Activated naive CD8-positive, alpha-beta T cell treated with anti-CD3 and anti-CD28 coated beads for 36 hours (primary cell): ENCODE measurements at places on chromosomes 3 and 15. TPM values are rescaled to one million over a fixed set of nuclear protein-coding genes. Genes with fewer than 3 reads are reported as not detected.

Gene FEZF2
- total RNA-seq, result not detected

Gene SLC51A
- not detected for total RNA-seq

Gene MYL3
- total RNA-seq, result not detected

Gene GOLGA8M
- 1.8 TPM for total RNA-seq

Gene LTK
- not detected for total RNA-seq

Gene FANCD2
- total RNA-seq, result 85.1 TPM

Gene GOLGA8H
- total RNA-seq, result 0.36 TPM

Gene GOLGA8J
- not detected for total RNA-seq

Gene RBMS3
- total RNA-seq, result 1.6 TPM

Gene PAQR9
- total RNA-seq, result not detected

Gene EXOG
- total RNA-seq, result 21.7 TPM

Gene NRROS
- 22.0 TPM for total RNA-seq

Gene CCDC191
- 1.7 TPM for total RNA-seq

Gene TMEM158
- total RNA-seq, result 0.20 TPM

- DNase-seq, result no peak
Observed at GRCh38 chr3:17655743-17656142, 86.7 kb downstream of the TBC1D5 start.

DNA sequence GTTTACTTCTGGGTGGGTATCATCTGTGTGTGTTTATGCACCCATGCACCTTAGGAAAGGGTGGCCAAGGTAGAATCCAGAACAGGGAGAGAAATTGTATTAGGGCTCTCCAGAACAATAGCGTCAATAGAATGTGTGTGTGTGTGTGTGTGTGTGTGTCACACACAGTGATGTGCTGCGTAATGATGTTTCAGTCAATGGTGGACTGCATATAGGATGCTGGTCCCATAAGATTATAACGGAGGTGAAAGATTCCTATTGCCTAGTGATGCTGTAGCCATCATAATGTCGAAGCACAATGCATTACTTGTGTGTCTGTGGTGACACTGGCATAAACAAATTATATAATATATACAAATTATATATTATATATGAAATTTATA is 69.3 kb upstream of the PRR23C start:
- DNase-seq, result no peak

GRCh38 chr3:105933871-105934270 is 65.1 kb upstream of the CBLB start:
- no peak for DNase-seq

DNA sequence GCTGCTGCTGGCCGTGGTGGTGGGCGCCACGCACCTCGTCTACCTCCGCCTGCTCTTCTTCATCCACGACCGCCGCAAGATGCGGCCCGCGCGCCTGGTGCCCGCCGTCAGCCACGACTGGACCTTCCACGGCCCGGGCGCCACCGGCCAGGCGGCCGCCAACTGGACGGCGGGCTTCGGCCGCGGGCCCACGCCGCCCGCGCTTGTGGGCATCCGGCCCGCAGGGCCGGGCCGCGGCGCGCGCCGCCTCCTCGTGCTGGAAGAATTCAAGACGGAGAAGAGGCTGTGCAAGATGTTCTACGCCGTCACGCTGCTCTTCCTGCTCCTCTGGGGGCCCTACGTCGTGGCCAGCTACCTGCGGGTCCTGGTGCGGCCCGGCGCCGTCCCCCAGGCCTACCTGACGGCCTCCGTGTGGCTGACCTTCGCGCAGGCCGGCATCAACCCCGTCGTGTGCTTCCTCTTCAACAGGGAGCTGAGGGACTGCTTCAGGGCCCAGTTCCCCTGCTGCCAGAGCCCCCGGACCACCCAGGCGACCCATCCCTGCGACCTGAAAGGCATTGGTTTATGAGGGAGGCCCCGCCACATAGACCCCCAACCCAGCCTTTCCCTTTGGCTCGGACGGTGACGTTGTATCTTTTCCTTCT is 1.1 kb downstream of the GPR27 start:
- DNase-seq, result no peak

GRCh38 chr15:89379818-89380217 is 45.2 kb upstream of the POLG start:
- no peak for DNase-seq

GRCh38 chr15:40307421-40308211 is at the start of gene PLCB2:
TSS of gene PLCB2 (minus strand) at chr15:40307935. CDS start at chr15:40307672, 263 bp downstream.
- DNase-seq, result peak; percentile 71

DNA sequence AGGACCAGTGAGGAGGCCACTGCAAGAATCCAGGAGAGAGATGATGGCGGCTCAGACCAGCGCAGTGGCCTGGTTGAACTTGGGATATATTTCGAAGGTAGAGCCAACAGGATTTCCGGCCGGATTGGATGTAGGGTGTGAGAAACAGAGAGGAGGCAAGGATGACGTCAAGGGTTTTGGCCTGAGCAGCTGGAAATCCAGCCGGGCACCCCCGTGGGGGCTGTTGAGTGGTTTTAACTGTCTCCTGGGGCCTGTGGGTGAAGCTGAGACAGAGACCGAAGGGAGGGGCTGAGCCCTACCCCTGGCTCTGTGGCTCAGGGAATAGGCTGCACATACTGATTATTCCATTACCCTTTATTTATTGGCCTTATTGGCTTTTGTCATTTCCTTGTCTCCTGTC is 45.7 kb downstream of the EXOG start:
- no peak for DNase-seq

- no peak for DNase-seq
Observed at GRCh38 chr3:70832089-70832833, 519.8 kb upstream of the MDFIC2 start.

- DNase-seq, result peak; percentile 72
Observed at GRCh38 chr3:10263646-10264363, 15.5 kb downstream of the TATDN2 start.

GRCh38 chr3:55669133-55669532 is 182.0 kb upstream of the WNT5A start:
- no peak for DNase-seq

- no peak for DNase-seq
Observed at GRCh38 chr3:196388956-196389355, 43.3 kb downstream of the UBXN7 start.

GRCh38 chr3:780505-780904 is 312.3 kb upstream of the CNTN6 start:
- DNase-seq, result no peak

DNA sequence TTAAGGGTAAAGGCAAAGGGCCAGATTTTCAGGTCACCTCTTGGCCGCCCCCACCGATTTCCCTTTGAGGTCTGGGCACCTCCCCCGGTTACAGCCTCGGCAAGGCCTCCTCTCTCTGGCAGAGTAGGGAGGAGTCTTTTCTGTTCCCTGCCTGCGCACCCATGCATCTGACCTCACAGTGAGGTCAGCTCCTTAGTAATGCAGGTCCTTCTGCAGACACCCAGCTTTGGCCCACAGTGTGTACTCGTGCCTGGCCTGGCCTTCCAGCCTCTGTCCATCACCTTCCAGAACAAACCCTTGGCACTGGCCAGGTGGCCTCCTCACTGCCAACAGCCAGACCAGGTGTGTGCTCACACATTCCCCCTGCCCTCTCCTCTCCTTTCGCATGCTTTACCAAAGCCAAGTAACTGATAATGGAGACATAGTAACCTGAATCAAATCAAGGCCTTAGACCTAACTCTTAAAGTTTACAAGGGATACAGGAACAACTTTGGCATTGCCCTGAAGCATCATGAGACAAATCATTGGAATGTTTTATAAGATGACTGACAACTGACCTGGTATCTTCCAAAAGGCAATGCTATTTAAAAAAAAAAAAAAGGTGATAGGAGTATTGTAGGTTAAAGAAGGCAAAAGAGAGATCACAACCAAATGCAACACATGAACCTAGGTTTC is 61.3 kb downstream of the CORO2B start:
- no peak for DNase-seq

- DNase-seq, result no peak
Observed at GRCh38 chr15:90586948-90587347, 57.2 kb downstream of the CRTC3 start.

DNA sequence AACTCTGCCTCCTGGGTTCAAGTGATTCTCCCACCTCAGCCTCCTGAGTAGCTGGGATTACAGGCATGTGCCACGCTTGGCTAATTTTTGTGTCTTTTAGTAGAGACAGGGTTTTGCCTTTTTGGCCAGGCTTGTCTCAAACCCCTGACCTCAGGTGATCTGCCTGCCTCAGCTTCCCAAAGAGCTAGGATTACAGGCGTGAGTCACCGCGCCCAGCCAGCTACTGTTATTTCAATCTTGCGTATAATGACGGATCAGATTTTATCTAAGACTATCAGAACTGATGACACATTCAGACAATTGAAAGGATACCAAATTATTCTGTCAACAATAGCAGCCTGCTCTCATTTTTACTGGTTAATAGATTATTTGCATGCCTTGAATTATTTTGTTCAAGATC is 612.2 kb downstream of the ZIC1 start:
- DNase-seq, result no peak

DNA sequence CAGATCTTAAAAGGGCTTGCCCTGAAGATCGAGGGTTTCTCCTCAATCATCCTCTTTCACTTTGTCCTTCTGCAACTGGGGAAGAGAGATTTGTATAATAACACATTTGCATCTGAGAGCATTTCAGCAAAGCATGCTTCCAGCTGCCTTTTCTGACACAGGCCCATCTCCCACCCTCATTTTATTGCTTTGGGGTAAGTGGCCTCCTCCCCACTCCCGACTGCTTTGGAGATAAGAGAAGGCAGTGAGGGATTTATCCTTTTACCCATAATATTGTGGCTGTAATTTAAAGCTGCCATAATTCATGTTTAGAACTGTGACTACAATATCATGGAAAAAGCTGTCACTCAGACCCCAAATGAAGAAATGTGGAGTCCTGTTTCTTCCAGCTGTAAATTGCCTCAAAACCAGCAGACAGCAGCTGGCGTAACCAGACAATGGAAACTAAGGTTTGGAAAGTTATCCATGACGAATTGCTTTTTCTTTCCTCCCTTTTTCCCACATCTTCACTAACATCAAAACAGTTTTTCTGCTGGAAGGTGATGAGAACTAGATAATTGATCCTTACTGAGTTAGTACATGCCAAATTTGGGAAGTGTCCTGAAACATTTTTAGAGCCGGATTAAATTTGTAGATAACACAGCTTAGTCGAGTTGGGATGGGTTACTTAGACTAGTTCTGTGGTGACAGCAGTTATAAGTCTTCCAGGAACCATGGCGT is 104.2 kb upstream of the PFN2 start:
- no peak for DNase-seq

DNA sequence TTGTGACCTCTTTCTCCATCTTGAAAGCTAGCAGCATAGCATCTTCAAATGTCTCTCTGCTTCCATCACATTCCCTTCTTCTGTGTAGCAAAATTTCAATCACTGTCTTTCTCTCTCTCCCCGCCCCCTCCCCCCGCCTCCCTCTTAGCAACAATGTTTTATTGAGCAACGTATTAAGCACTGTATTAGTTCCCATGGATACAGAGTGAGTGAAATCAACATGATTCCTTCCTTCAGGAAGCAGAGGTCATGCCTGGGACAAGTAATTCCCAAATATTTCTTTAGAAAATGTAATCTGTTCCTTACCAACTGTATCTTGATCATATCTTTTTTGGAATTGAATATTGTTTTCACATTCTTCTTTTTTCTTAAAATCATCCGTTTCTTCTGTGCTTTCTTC is 373.7 kb upstream of the NECTIN3 start:
- DNase-seq, result no peak
